AG04449 (cell line): ENCODE measurements at places on chromosomes 16 and 17.

DNA sequence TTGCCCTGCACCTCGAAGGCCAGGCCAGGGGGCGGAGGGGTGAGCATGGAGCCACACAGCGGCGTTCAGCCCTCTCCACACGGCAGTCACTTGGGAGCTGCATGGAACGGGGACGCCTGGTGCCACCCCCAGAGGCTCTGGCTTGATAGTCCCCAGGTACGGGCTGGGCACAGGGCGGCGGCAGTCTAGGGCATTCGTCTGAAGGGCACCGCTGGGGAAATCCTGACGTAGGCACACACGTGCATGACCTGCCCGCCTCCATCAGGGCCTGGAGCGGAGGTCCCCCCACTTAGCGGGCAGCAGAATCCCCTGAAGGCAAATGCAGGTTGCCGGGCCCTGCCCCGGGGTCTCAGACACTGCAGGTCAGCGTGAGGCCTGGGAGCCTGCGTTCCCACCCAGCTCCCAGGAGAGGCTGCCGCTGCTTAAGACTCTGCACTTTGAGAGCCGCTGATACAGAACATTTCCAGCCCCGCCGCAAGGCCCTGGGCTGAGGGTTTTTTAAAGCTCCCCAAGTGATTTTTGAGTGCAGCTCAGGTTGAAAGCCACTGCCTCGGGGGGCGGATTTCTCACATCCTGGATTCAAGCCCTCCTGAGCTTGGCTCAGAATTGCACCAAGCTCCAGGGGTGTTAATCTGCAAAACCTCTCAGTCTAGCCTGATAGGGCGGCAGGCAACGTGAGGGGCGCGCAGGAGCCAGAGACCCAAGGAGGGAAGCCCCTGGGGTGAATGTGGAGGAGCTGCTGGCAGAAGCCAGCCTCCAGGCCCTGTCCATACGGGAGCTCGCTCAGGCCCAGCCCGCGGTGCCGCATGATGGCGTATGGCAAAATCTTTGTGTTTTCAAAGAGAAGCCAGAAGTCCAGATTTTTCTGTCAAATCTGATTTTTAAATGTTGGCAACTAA, 182.3 kb upstream of the GSE1 start:
- no peak for DNase-seq

DNA sequence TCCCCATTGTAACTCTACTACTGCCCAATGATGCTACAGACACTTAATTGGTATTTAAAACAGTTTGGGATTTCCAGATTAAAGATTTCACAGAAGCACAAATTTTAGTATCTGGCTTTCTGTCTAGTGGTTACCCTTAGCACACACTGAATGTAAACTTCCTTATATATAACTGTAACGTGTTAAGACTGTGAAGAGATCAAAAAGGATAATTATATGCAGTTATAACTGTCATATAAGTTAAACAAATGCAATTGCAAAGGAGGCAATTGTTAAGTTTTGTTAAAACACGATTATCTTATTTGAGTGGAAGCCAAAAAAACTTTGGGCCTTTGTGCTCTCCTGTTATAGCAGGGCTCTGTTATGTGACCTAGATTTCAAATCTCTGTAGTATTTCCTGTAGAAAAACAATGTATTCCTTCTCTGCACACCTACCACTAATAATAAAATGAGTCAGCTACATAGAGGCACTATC, 147.9 kb downstream of the STXBP4 start:
- DNase-seq, result no peak

DNA sequence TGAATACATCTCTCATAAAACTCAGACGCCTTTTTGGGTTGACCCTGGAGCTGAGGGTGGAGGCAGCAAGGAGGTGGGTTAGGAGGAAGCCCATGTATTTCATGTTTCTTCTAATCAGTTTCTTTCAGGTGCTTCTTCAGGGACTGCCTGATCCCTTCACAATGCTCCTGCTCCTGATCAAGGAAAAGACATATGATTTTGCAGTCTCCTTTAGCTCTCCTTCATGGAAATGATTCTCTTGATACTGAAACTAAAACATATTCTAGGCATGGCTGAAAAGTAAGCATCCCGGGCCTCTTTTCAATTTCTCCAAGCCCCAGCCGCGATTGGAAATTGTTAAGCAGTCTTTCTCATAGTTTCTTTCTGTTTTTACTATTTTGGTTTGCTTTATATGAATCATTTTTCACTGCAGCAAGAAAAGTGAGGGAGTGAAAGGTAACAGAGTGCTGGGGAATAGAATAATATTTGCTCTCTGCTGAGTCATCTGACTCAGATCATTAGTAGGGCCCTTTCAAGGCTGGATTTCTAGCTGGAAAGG, 730.7 kb downstream of the CDH11 start:
- no peak for DNase-seq

DNA sequence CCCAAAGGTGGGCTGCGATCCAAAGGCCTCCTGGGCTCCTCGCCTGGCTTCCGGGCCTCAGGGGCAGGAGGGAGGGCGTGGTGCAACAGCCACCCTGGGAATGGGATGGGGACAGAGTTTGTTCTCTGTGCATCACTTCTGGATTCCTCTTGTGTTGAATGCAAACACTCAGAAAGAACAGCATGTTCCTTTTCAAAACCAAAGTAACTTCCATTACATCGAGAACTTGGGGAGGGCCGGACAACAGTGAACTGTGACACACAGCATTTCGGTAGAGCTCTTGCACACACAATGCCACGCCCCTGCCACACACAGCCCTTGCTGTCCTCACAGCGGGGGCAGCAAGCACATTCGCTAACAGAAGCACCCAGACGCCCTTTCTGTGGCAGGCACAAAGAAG, 36.1 kb upstream of the FASN start:
- no peak for DNase-seq

DNA sequence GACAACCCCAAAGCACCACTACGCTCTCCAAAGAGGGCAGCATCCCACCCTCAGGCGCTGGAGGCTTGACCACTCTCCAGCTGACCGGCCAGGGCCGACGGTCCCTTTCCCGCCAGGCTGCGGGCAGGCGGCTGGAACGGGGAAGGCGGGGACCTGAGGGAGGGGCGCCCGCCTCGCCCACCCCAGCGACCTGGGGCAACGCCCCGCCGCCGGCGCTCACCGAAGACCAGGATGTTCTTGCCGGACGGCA, 431 bp downstream of the DYNC1LI2 start:
- DNase-seq, result no peak

DNA sequence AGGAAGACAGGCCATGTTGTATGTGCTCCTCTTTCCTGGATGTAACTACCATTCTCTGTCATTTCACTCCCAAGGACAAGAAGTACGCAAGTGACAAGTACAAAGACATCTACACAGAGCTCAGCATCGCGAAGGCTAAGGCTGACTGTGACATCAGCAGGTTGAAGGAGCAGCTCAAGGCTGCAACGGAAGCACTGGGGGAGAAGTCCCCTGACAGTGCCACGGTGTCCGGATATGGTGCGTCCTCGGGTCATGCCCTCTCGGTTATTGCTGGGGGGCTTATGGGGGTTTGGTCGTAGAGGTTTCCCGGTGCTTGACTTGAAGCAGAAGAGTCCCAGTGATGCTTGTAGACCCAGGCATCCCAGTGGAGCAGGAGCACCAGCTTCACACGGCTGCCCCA, 29.0 kb downstream of the PLD6 start:
- no peak for DNase-seq

GRCh38 chr16:49586466-49587450, 213.2 kb downstream of the C16orf78 start:
- DNase-seq, result no peak

- no peak for DNase-seq
Observed at GRCh38 chr17:44376124-44376523, 12.5 kb upstream of the FAM171A2 start.

GRCh38 chr17:36124879-36125824, 21.5 kb downstream of the CCL4 start:
- DNase-seq, result no peak

DNA sequence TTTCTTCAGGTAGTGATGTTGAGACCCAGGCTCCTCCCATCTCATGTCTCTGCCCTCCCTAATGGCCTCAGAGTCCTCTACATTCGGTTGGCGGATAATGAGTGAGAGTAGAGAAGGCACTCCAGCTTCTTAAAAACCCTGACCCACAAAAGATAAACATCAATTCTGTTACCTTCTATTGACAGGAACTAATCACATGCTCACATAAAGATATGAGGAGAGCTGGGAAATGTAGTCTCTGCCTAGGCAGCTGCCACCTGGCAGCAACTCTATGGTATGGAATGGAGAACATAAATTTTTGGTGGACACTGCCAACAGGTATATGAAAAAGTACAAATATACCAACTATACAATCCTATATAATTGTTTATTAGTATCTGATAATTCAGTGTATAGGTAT, 110.7 kb upstream of the HLF start:
- DNase-seq, result no peak

DNA sequence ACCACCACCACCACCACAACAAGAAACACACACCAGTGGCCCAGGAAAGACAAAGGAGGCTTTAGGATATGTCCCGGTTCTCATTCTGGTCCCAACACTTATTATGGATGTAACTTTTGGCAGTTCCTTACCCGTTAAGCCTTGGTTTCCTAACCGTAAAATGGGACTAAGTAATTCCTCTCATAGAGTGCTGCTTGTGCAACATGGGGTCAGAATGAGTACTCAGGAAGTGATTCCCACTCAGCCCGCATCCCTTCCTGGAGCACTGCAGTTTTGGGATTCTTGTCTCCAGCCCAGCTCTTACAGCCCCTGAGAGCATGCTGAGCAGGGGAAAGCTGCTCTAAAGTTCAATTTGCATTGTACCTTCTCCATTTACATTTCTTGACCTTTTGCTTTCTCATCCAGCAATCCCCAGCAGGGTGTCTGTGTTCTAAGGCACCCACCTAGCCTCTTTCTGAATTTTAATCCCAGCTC, 262.6 kb downstream of the PRKCA start:
- DNase-seq, result no peak

GRCh38 chr17:81128774-81129173, 36.5 kb upstream of the PVALEF start:
- no peak for DNase-seq

GRCh38 chr16:68155425-68155824, 70.3 kb downstream of the NFATC3 start:
- DNase-seq, result no peak

DNA sequence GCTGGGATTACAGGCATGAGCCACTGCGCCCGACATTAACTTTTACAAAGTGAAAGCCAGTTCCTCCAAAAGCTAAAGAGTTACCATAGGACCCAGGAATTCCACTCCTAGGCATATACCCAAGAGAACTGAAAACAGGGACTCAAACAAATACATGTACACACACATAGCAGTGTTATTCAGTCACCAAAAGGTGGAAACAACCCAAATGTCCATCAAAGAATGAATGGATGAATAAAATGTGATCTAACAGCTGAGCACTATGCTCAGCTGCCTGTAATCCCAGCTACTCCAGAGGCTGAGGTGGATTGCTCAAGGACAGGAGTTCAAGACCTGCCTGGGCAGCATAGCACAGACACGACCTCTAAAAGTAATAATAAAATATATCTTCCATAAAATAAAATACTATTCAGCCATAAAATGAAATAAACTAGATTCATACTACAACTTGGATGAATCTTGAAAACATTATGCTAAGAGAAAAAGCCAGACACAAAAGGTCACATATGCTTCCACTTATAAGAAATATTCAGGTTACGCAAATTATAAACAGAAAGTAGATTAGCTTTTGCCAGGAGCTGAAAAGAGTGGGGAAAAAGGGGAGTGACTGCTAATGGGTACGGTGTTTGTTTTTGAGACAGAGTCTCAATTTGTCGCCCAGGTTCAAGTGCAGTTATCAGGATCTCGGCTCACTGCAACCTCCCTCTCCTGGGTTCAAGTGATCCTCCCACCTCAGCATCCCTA, 9.3 kb upstream of the USP7 start:
- DNase-seq, result no peak

GRCh38 chr17:14107889-14108288, 38.6 kb downstream of the COX10 start:
- DNase-seq, result no peak

DNA sequence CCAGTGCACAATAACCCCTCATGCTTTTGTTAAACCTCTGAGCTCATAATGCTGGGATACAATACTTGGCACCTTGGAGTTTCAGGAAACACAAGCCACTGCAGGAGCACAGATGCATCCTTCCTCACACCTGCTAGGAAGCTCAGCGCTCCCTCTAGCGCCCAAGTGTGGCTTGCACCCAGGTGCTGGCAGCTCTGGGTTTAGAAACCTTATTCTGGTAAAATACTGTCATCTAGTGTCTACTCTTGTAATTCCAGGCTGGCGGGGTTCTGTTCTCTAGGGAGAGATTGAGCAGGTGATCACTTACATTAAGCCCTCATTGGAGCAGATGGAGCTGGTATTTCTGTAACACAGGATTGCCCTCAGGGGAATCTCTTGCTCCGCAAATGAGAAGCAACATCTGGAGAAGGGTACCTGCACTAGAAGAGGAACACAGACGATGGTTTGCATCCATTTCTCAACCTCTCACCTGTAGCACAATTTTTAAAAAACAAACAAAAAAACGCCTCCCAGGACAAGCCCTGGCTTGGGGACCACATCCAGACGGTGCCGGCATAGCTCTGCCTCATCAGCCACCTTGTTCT, 1.5 kb downstream of the CCL1 start:
- peak; percentile 40 for DNase-seq

DNA sequence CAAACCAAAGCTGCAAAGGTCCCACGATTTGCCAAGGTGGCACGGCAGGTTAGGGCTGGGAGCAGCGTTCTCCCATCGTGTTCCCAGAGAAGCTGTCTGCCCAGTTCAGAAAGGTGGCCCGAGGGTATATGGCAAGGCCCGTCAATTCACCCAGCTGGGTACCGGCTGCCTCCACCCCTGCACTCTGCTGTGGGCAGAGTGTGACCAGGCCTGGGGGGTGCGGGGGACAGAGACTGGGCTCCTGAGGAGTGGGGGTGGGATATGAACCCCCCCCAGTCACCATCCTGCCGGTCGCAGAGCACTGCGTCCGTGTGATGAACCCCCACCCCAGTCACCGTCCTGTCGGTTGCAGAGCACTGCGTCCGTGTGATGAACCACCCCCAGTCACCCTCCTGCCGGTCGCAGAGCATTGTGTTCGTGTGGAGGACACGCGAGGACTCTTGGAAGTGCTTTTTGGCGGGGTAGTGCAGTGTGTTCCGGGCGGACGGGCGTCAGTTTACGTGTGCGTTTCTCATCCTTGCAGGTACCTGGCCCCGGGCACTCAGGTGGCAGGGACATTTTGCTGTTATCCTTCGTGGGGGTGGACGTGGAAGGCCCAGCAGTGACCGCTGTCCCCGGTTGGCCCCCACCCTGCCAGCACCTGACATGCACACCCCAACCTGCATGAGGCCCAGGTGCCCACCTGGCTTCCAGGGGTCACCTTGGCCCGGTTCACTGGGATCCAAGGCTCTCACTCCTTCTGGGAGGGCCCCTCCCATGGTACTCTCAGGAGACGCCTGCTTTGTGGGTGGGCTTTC, 2.7 kb upstream of the FASN start:
- DNase-seq, result no peak

DNA sequence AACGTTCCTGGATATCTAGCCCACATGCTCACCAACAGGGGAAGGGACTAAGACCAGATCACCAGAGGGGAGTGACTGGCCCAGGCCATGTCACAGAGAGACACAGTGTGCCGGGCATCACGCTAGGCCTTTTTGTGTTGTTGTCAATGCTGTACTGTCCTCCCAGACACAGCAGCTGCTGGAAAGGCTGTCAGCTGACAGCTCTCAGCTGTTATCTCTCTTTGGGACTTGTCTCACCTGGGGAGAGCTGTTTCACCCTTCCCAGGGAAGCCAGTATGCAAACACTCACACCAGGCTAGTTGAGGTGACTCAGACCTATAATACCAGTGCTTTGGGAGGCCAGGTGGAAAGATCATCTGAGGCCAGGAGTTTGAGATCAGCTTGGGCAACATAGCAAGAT, 19.4 kb downstream of the UNC45B start:
- no peak for DNase-seq

GRCh38 chr17:69967910-69968411, 107.1 kb upstream of the KCNJ16 start:
- DNase-seq, result peak; percentile 97

- DNase-seq, result no peak
Observed at GRCh38 chr16:29680180-29680598, 1.2 kb downstream of the QPRT start.
